Ovary (tissue), 10 donors: ENCODE measurements at places on chromosomes 6 and 20. TPM values are rescaled to one million over a fixed set of nuclear protein-coding genes. Genes with fewer than 3 reads are reported as not detected.

Gene OR12D3
- total RNA-seq, result not detected

DNA sequence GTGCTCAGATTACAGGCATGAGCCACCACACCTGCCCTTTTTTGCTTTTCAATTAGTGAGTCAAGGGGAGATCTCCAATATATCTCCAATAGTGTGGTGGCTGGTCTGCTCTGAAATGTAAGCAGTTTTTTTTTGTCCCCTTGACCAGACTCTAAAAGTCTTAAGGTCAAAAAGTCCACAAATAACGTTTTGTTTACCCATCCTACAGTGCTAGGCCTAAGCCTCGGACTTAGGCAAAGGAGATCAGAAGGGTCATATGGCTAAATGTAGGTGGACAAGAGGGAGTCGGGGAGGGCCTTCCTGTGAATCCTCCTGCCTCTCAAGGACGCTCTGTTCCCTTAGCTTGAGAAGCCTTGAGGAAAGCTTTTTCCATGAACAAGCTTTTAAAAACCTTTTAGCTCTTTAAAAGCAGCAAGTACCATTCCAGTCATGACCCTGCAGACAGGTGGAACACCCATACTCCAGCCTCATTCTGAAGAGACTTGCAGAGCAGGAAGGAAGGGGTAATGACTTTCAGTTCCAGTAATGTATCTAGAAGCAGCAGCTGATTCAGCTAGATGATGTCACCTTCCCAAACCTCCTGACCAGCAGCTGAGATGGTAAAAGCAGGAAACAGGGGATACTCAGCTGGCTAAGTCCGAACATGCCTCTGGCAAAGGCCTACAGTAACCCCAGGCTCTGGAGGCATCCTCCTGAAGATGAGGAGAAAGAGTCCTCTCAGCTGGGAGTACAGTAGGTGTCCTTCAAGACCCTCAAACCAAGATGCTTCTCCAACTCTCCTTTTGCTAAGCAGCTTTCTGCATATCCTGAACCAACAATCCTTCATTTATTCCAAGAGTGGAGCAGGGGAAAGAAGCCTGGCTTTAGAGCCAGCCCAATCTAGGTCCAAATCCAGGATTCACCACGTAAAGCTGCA lies 23.6 kb downstream of the BCL2L1 start:
- no peak for DNase-seq

DNA sequence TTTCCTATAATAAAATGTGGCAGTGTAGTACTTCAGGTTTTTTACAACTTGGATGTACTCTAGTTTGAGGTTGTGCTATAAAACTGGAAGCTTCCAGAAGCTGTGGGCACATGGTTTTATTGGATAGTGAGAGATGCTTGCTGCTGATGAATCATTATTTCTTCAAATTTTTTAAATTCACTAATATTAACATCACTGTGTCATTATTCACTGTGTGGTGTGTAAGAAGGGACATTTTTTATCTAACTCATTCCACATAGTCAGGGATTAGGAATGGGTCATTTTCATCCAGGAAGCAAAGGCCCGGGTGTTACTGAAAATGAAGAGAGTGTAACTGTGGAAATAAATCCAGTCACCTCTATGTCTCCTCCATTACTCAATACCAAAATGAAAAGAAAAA lies 421.0 kb downstream of the TENT5A start:
- no peak for DNase-seq

GRCh38 chr6:79119217-79119616 lies 41.2 kb upstream of the PHIP start:
- DNase-seq, result no peak

DNA sequence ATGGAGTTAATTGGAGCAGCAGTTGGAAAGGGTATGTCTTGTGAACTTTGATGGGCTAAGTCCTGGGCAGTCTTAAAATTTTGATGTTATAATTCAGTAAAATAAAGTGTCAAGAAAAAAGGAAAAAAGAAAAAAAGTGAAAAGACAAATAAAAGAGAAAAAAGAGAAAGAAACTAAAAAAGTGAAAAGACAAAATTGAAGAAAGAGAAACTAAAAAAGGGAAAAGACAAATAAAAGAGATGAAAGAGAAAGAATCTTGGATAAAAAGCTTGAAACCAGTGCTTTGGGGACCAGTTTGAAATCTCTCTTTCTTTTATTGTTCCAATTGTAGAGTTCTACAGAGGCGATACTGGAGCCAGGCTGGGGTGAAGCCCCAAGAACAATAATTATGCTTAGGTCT lies 12.0 kb upstream of the PGK2 start:
- DNase-seq, result no peak
